ENCODE measurements at places on chromosomes 11 and 22.

DNA sequence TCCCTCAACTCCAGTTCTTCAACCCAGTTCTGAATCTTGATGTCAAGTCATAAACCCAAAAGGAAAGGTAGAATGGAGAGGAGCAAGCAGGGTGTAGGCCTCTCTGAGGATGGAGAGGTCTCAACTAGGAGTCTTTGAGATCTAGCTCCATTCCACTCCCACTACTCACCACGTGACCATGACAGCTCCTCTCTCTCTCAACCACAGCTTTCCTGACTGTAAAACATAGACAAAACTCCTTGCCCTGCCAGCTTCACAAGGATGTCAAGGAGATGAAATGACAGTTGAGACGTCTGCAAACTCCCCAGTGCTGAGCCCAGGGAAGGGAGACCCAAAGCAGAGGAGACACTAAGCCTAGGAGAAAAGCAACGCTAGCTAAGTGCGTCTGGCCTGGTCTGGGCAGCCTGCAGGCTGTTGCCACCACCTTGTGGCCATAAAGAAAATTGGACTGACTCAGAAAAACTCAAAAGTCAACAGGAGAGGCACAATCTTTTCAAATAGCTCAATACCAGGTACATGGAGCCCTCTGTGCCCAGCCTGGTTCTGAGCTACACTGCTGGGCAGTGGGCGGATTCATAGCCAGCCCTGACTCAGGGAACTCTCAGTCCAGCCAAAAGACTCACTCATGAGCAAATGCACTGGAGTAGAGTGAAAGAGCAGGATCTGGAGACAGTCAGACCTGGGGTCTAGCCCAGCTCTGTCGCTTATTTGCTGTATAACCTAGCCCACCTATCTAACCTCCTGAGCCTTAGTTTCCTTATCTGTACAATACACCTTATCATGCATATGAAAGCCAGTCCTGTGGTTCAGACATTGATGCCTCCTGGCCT lies 3.4 kb downstream of the CLPB start:
- DNase-seq: no peak

GRCh38 chr11:86415026-86415425 lies 40.3 kb downstream of the CCDC81 start:
- DNase-seq: no peak

GRCh38 chr11:16860617-16861016 lies 122.2 kb downstream of the C11orf58 start:
- no peak for DNase-seq

DNA sequence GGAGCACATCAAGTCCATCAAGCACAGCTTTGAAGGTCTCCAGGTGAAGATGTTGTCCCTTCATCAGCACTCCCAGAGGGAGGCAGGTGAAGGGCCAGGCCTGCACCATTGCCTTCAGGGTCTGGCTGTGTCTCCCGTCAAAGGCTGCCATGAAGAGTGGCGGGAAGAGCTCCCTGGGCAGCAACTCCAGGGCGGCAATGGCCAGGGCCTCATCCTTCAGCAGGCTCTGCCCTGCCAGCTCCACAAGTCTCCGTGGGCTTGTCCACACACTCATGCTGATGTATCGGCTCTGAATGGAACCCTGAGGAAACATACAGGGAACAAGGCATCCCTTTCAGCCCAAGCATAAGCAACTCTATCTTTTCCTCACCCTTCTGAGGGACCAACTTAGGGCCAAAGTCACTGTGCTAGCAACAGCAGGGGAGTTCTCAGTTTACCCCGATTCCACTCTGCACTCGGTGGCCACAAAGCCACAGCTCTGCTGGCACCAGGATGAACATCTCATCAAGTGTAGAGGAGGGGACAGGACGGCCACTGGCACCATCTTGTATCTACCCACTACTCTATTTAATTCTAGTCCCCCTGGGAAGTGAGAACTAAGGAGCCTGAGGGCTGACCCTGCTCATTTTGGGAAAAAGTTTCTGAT lies 8.2 kb downstream of the PRAME start:
- DNase-seq: no peak

DNA sequence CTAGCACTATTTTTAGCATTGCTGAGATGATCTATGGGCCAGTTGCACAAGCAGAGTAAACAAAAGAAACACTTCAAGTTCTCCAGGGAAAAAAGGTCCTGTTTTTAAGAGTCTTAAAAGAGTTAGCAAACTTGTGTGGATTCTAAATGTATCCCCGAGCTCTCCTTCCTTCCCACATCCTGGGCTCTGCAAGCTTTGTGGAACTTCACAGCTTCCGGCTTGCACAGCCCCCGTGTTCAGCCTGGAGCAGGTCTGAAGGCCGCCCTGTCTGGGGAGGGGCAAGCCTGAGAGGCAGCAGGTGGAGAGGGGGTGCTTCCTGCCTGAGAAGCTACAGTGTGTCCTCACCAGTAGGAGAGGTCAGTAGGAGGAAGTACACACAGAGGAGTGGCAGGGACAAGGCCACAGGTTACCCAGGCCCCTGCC lies 35.1 kb upstream of the SUSD2 start:
- no peak for DNase-seq

DNA sequence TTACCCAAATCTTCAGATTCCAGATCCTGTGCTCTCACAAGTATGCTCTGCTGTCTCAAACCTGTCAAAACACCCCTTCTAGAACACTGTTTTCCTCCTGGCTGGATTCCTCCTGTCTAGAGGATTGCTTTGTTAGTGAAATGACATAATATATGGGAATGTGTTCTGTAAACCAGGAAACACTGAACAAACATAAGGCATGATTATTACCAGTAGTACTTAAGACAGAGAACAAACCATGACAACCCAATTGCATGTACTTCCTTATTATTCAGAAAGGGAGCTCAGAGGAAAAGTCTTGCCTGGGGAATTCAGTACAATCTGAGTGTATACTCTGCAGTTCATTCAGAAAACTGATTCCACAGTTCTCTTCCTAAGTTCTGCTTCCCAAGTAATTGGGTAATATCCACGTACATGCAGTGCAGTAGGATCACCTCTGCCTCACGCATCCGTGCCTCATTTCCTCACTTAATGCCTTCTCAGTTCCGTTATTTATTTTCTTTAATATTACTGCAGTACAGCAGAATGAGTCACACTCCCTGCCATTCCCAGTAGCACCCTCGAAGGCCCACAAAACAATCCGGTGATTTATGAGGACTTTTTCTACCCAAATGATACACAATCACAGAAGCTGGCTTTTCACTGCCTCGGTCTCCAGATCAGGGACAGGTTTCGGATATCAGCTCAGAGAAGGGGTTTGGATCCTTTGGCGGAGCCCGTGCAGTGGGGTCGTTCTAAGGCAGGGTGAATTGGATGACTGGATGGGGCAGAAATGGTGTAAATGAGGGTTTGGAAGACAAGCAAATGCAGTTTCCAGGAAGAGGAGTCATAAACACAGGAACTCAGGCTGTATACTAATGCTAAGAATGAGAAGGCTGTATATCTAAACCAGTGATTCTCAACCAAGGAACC lies 896.9 kb downstream of the KCNA4 start:
- DNase-seq: no peak

DNA sequence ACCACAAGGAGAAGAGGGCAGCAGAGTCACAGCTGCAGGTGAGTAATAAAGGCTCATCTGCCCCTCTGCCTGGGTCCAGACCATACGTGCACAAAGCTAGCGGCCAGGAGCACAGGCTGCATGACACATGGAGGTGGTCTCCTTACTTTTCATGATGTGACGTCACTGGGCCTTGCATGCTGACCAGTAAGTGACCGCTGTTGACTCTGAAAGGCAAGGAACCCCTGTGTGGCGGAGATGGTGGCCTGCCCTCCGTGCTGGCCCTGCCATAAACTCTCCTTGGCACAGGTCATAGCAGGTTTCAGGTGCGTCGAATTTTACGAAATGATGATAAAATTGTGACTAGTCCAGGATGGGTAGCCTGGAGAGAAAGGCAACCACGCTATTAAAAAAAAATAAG lies 7.6 kb upstream of the PARVG start:
- DNase-seq: no peak

DNA sequence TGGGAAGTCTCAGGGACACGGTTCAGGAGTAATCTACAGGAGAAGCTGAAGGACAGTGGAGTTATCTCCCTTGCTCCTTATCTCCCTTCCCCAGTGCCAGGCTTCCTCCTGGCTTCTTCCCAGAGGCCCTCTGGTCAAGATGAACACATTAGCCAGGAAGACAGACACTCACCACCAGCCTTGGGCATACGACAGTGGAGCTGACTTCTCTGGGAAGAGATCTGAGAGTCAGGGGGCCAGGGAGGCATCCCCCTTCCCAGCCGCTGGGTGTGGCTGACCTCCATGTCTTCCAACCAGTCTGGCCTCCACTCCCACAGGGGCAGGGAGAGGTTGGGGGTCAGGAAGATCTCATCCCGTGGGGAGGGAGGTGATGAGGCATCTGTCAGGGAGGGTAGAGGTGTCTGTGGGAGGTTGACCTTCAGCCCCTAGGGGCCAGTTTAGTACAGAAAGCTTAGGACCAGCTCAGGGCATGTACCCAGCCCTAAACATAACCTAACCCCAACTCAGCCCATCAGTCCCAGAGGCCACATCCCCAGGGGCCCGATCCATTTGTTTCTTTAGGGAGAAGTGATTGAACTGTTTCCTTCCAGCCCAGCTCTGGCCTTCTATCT lies 12.7 kb downstream of the ROBO4 start:
- DNase-seq: no peak

DNA sequence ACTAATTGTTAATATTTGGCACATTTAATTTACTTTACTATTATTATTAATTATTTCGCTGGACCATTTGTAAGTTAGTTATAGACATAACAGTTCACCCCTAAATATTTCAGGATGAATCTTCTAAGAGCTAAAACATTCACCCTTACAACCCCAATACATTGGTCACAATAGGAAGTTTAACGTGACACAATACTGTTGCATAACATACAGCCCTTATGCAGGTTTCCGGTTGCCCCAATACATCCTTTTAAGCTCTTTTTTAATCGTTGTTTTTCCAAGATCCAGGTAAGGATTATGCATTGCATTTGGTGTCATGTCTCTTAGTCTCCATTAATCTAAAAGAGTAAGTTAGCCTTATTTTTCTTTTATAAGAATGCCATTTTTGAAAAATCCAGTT lies 71.2 kb downstream of the HSD17B12 start:
- no peak for DNase-seq

DNA sequence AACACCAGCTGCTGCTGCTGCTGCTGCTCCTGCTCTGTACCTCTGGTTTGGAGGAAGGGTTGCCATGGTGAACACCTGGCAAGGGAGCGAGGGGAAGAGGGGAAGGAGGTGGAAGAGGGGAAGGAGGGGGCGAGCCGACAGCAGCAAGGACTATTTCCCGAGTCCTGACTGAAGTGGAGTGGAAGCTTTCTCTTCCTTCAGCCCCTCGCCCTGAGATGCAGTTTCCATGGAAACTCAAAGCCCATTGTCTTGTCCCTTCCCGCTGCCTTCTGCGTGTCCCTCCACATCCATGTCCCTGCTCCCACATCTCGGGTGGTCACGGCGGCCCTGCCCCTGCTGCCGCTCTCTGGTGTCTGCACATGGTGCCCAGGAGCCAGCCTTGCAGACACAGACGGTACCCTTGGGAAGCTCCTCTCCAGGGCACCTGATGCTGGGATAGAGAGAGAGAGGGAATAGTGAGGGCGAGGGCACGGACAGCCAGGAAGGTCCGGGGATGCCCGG lies 28.6 kb downstream of the FAM83F start:
- no peak for DNase-seq

DNA sequence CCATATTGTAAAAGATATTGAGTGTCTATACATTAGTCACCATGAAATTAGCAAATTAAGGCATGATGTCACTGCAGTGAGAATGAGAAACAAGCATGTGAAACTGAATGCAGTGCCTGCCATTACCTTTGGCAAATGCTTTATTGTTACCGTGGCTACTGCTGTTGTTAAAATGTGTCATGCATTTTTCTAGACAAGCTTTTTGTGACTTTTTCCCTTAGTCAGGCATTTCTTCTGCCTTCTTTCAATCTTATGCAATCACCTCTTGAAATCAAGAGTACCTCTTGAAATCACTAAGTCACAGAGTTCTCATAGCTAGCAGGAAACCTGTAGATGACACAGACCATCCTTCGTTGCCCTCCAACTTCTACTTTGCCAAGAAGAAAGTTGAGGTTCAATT lies 461.7 kb upstream of the TENM4 start:
- no peak for DNase-seq

DNA sequence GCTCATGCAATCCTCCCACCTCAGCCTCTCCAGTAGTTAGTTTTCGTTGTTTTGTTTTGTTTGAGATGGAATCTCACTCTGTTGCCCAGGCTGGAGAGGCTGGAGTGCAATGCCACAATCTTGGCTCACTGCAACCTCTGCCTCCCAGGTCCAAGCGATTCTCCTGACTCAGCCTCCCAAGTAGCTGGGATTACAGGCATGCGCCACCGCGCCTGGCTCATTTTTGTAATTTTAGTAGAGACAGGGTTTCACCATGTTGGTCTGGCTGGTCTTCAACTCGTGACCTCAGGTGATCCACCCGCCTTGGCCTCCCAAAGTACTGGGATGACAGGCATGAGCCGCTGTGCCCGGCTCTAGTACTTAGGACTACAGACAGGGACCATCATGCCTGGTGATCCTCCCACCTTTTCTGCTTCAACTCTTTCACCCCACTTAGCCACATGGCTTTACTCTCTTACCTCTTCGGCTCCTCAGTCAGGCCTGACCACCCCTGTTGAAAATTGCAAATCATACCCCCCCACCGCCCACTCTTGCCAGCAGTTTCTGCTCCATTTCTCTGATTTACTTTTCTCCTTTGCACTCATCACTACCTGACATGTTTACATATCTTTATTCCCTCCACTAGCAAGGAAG lies 157.1 kb upstream of the GRK3 start:
- DNase-seq: no peak

GRCh38 chr11:1111545-1112212 lies 37.0 kb downstream of the MUC2 start:
- no peak for DNase-seq

- no peak for DNase-seq
Observed at GRCh38 chr11:116085031-116085635, 580.9 kb upstream of the CADM1 start.

DNA sequence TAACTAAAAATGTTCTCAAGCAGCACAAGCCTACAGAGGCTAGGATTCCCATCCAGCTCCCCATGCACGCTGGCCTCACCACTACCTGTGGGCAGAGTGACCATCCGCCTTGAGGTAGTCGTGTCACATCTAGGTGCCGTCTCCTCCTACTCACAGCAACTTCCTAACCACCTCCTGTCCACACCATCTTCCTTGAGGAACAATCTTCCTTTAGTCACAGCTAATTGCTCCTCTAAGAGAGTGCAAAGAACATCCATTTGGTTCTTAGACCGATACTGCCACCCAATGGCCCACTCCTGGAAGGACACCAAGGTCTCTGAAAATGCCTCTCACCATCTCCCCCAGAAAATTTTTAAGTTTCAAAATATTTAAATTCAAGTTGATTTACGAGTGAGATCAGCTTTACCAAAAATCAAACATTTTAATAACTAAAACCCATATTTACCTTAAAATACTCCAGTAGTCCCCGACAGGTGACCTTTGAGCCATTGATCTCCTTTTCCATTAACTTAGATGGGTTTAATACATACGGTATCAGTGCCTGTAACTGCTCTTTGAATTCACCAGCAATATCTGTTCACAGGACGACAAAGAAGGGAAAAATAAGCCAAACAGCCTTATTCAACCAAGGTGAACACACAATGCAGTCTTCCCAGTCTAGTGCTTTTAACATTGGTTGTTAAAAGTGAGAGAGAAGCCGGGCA lies 21.7 kb upstream of the PLAAT3 start:
- DNase-seq: no peak

- no peak for DNase-seq
Observed at GRCh38 chr22:50267591-50268390, 2.4 kb downstream of the MAPK11 start.

Data from NCI-H1436 treated with DMSO at 0.1 percent for 48 hours (cell line).